ENCODE measurements at places on chromosomes 12 and 14.

GRCh38 chr12:1635301-1636095 lies 6.5 kb downstream of the WNT5B start:
- DNase-seq = no peak

GRCh38 chr14:46323404-46323762 lies 328.2 kb downstream of the RPL10L start:
- no peak for DNase-seq

- no peak for DNase-seq
Measured at GRCh38 chr12:68180792-68181744, 21.5 kb upstream of the IFNG start.

- DNase-seq = no peak
Measured at GRCh38 chr12:124566997-124567672, at the start of gene NCOR2. Gene NCOR2 (minus strand): TSS chr12:124567612. CDS start chr12:124495251, 72,361 bp downstream.

DNA sequence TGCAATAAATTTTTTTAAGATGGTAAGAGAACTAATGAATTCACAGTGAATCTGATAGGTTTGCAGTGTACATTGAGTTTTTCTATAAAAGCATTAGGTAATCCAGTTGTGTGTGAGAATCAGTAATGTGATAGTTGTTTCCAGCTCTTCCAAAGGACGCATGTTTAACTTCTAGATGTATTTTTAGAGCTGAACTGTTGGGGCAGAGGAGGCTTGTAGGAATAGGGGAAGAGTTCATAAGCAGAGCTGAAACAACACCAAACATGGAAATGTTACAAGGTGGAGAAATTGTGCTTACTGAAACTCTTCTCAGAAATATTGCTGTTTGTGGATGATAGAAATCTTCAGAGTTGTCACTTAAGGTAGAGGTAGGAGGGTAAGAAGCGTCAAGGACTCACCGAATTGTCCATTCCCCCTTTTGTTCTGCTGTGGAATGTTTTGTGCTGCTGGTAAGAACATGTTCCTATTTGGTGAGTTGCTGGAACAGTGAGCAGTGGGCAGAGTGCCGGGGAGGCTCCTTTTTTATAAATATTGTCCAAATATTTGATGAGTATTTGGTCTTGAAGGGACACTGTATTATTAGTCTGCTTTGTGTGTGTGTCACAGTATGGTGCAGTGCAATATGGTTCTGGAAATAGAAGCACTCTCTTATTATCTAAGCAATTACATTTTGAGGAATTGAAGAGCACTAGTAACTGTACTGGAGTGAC lies 76.7 kb downstream of the ANO6 start:
- DNase-seq = no peak

GRCh38 chr14:48826058-48826457 lies 760.1 kb downstream of the RPS29 start:
- no peak for DNase-seq

DNA sequence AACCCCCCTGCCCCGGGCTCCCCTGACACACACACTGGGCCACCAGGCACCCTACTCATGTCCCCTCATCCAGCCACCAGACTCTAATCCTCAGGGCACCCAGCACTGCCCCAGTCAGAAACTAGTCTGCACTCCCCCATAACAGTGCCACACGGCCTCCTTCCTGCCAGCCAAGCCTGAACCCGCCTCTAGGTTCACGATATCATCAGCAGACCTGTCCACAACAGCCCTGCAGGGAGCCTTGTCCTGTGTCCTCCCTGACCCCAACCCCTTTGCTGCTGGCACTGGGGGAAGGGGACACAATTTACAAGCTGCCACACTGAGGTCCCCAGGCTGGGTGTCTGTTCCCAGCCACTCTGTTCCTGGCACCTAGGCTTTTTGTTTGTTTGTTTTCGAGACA lies 33.6 kb downstream of the LTBP2 start:
- no peak for DNase-seq

DNA sequence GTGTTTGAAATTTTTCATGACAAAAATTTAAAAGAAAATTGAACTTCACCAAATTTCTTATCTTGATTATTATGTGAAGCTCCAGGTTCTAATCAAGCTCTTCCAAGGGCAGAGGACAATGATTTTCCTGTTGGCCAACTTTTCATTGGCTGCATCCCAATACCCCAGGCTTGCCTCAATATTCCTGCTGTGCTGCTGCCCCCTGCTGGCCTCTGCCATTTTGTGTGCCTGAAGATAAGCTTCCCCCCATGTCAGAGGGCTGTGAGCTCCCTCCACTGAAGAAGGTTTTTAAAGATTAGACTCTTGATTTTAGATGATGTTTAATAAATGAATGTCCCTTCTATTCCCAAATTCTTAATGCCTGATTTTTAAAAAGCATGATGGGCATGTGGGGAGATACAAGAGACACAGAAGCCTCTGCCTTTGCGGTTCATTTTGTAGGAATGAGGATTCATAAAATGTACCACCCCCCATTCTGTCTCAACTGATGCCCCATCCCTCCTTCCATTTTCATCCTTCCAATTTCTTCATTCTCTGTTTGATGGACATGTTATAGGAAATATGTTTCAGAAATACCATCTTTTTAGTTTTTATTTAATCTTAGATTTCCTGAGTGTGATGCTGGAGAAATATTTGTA lies 76.7 kb upstream of the RGS6 start:
- no peak for DNase-seq

GRCh38 chr14:95609398-95609990 lies 74.6 kb downstream of the GLRX5 start:
- DNase-seq = no peak

DNA sequence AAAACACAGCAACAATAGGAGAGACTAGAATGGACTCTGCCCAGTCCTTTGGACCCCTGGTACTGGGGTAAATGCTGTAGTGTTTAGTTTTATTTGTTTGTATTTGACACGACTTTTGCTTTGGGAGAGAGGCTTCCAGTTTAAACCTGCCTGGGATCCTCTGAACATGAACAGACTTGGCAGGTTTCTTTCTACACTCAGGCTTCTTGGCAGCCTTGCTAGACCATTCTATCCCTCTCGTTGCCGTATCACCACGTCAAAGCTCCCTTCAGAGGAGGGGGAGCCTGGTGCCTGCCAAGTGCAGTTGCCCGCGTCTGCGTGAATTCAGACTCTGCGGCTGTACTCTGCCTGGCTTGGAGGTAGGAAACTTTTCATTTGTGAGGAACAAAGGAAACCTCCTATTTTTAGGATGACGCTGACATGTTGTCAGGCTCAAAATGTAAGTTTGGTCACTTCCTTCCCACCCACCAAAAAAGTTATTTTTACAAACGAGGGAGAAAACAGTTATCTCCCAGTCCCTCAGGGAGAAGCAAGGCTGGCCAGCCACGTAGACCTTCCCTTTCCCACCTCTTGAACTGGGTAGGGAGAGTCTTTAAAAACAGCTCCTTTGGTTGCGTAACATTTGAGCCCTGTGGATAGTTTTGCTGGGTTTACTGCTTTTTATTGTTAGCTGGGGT lies 25.9 kb downstream of the CD9 start:
- no peak for DNase-seq

DNA sequence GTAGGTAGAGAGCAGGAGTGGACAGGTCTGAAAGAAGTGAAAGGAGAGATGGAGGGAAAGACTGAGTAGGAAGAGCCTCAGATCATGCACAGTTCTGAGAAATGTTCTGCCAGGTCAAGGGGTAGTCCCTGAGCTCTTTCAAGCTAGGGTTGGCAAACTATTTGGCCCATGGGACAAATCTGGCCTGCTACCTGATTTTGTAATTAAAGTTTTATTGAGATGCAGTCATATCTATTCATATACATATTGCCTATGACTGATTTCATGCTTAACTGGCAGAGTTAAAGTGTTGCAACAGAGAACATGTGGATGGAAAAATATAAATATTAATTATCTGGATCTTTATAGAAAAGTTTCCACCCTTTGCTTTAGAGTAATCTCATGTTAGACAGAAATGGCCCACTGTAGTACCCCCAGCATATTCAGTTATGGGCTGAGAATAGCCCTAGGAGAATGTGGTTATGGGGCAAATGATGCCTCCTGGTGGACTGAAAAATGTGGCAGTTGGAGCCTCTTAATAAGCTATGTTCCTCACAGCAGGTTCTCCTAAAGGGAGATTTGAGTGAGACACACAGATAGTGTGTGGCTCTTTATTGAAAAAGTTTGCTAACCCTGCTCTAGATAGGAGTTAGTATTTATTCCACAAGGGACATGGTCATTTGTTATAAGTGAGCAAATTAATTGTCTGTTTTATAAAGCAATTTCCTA lies 476.9 kb downstream of the LRIG3 start:
- no peak for DNase-seq

GRCh38 chr12:96870946-96871345 lies 36.1 kb upstream of the NEDD1 start:
- DNase-seq = no peak

DNA sequence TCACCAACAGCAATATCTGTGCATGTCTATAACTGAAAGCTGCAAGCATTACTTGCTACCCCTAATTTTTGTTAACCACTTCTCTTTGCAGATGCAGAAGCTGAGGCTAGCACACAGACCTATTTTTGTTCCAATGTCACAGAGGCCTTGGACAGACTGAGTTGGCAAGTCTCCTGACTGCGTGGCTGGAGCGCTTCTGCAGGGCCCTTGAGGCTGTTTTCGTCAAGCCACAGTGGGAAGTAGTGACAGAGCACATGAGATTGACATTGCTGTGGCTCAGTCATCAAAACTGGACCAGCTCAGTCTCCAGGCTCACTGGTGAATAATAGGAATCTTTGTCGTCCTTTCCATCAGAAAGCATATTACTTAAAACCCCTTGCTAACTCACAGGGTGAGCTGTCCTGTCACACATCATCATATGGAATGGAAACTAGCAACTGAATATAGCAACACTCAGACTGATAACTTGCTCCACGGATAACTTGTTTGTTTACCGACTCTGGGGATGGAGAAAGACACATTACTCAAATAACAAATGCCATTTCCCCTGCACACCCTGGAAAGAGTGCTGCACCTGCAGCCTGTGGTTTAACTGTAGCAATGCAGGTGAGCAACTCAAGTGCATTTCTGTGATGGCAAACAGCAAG lies 43.6 kb upstream of the DDX11 start:
- no peak for DNase-seq

- no peak for DNase-seq
Measured at GRCh38 chr12:107007411-107007810, 20.5 kb upstream of the MTERF2 start.

DNA sequence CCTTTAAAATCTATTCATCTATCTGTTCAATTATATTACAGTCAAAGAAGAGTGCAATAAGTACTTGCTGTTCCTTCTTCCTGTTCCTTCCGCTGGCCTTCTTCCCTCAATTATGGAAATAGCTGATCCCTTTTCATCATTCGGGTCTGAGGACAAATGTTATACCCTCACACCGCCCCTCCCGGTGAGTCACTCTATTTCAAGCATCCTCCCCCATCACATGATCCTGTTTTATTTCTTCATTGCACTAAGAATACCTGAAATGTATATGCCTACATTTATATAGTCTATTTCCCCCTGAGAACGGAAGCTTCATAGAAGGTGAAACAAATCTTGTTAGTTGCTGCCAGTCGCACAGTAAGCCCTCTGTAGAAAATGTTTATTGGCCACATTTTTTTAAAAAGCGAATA lies 2.5 kb downstream of the SLC38A1 start:
- no peak for DNase-seq

- no peak for DNase-seq
Measured at GRCh38 chr14:91142214-91142668, 28.4 kb downstream of the DGLUCY start.

- no peak for DNase-seq
Measured at GRCh38 chr14:86057018-86057667, 527.2 kb downstream of the FLRT2 start.

DNA sequence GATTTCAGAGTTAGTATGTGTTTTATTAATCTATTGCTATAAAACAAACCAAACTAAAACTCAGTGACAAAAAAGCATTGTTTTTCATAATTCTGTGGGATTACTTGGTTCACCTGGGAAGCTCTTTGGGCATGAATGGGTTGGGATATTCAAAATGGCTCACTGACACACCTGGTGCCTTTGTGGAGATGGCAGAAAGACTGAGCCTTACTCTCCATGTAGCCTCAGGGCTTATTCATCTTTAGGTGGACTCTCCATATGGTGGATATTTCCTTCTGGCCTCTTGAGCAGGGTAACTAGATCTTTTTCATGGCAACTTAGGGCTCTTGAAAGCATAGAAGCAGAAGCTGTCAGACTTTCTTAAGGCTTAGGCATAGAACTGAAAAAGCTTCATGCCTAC lies 1102.8 kb upstream of the SEL1L start:
- DNase-seq = no peak

GRCh38 chr14:23447361-23448350 lies 12.2 kb upstream of the MYH7 start:
- no peak for DNase-seq

DNA sequence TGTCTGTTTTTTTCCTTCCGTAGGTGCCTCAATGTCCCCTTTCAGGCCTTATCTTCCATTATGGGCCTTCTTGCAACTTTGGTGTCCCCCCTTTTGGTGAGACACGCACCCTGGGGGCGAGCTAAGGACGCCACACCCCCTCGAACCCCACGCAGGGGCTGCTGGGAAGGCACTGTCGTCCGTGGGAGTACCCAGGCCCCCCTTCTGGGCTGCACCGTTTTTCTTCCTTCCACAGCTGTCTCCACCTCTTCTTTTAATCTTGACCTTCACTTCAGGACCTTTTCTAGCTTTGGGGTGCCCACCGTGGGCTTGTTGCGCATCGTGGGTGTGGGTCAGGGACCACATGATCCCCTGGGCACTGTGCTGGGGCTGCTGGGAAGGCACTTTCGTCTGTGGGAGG lies 271.8 kb downstream of the ALG10 start:
- no peak for DNase-seq

GRCh38 chr14:93870377-93870776 lies 56.8 kb upstream of the FAM181A start:
- no peak for DNase-seq

GRCh38 chr12:59742841-59743240 lies 147.0 kb downstream of the SLC16A7 start:
- no peak for DNase-seq

- no peak for DNase-seq
Measured at GRCh38 chr12:53010955-53011354, 4.7 kb downstream of the EIF4B start.

GRCh38 chr12:56375598-56376434 lies 13.2 kb upstream of the APOF start:
- no peak for DNase-seq

- no peak for DNase-seq
Measured at GRCh38 chr12:106188256-106188655, 49.5 kb upstream of the NUAK1 start.

DNA sequence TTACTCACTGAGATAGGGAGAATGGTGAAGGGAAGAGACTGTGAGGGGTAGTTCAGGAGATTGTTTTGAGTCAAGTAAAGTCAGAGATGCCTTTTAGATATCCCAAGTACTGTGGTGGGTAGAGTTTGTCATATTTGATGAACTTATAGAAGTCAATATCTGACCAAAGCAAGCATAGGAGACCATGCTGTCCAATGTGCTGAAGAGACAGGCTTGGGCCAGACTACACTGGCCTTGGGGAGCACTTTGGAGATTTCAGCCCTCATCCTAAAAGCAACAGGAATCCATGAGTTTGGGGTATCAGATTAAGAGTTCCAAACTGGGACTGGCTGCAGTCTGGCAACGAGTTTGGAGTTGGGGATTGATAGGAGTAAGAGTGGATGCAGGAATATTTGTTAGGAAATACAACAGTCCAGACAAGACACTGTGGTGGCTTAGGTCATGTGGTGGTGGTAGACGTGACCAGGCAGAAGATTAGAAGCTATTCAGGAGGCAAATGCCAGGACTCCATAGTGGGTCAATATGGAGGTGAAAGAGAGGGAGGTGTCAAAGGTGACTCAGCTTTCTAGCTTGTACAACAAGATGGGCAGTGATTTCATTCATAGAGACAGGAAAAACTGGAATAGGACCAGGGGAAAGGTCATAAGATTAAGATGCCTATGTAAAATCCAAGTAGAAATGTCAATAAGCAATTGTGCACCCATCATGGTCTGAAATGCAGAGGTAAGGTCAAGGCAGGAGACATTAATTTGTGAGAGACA lies 81.9 kb downstream of the FAR2 start:
- DNase-seq = no peak

All from frontal cortex (tissue), 4 donors.